ENCODE measurements at places on chromosomes 16 and 17.

DNA sequence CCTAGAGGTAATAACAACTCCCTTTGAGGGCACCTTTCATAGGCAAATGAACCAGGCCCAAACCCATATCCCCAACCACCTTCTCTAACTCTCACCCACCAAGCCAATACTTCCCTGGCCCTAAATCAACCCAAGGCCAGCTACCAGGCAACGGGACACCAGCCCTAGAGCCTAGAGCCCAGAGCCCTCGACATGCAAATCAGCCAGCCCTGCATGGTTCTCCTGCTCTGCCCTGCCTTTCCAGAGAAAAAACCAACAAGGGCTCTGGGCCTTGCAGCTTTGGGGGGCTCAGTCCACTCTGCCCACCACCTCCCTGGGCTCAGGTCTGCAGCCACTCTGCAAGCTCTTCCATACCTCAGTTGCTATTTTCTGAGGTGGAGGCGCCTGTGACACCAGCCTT, 55.0 kb downstream of the PITPNM3 start:
- no peak for DNase-seq

GRCh38 chr16:87806641-87807546, 41.1 kb upstream of the KLHDC4 start:
- peak; percentile 49 for DNase-seq

- DNase-seq, result no peak
Measured at GRCh38 chr16:57411362-57411976, 6.9 kb downstream of the CCL17 start.

DNA sequence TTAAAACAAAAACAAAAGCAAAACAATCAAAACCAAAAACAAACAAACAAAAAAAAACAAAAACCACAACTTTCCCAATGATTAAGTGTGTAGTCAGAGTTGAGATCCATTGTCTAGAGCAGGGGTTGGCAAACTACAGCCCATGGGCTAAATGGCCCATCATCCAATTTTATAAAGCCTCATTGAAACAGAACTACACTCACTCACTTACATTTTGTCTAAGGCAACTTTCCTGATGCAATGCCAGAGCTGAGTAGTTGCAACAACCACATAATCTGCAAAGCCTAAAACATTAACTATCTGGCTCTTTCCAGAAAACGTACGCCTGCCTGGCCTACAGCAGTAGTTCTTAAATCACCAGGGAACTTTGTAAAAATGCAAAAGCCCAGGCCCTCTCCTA, 124.1 kb downstream of the SOX9 start:
- DNase-seq, result no peak

- DNase-seq, result peak; percentile 15
Measured at GRCh38 chr16:79082970-79083369, 517.6 kb downstream of the MAF start.

GRCh38 chr16:7746941-7747340, 414.3 kb downstream of the RBFOX1 start:
- no peak for DNase-seq

GRCh38 chr16:28981517-28981916, 3.3 kb upstream of the LAT start:
- DNase-seq, result peak; percentile 34

GRCh38 chr16:66471716-66472393, 44.8 kb downstream of the BEAN1 start:
- no peak for DNase-seq

GRCh38 chr17:4708436-4708835, 2.0 kb upstream of the ARRB2 start:
- peak; percentile 77 for DNase-seq

DNA sequence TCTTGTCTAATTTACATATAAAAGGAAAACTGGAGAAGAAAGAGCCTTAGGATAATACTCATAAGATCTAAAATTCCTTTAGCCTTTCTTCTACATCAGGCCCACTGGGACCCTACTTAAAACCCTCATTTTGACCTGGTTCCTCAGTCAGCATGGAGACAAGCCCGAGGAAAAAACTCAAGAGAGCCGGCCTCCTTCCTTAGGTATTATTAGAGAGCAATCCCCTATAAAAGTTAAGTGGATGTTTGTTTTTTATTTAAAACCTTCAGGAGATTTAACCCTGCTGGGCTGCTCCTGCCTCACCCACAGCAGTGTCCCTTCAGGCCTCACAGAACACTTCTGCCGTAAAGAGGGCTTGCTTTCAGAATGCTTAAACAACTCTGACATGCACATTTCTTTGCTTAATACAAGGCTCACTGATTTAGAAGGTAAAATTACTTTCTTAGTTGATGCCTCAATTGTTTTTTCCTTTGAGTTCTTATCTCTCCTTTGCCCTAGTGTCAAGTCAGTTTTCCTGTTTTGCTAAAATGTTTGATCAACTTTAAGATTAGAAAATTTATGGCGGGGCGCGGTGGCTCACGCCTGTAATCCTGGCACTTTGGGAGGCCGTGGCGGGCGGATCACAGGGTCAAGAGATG, 145.6 kb upstream of the TBX2 start:
- DNase-seq, result no peak

DNA sequence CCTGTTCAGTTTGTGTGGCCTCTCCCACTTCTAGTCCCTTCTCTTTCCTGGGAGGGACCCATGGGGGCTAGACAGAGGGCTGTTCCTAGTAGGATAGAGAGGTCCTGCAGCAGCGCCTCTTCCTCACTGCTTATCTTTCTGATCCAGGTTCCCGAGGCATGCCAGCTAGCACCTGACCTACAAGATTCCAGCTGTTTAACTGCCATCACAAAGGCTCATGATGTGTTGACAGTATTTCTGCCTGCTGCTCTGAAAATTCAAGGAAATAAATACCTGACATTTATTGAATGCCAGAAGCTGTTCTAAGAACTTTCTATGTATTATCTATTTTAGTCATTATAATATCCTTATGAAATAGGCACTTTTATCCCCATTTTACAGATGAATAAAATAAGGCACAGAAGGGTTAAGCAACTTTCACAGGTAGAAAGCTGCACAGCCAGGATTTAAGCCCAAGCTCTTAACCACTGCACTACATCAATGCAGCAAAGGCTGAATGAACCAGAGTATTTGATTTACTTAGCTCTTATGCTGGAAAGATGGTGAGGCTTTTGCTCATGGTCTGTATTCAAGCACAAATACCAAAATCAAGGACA, 38.8 kb downstream of the HEATR6 start:
- DNase-seq, result no peak

DNA sequence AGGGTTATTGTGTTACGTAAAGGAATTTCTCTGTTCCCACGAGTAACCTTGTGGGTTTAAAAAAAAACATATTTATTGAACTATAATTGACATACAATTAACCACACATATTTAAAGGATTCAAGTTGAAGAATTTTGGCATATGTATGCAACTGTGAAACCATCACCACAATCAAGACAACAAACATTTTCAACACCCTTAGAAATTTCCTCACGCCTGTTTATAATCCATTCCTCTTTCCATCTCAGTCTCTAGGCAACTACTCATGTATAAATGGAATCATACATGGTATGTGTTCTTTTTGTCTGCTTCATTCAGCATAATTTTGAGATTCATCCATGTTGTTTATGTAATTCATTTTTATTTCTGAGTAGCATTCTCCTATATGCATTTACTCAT, 104.0 kb downstream of the MRTFB start:
- DNase-seq, result no peak

GRCh38 chr17:21356537-21357127, 19.5 kb upstream of the KCNJ12 start:
- DNase-seq, result no peak

DNA sequence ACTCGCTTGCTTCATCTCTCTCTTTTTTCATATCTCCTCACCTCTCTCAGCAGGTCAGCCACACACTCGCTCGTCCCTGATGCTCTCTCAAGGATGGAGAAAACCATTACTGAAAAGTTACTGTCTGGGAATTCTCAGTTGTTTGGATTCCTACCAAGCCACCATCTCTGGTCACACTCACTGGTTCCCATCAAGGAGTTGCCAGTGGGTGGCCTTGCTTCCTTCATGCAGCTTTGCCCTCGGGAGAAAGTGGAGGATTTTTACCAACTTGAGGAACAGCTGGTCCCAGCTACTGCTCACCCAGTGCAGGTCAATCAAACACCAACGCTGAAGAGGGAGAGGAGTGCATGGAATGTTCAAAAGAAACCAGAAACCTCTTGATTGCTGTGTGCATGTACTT, 25.3 kb downstream of the MEOX1 start:
- no peak for DNase-seq

GRCh38 chr17:79589669-79590522, 21.0 kb downstream of the RBFOX3 start:
- DNase-seq, result no peak

GRCh38 chr16:10597187-10597601, 16.8 kb upstream of the EMP2 start:
- DNase-seq, result no peak

- no peak for DNase-seq
Measured at GRCh38 chr17:80274331-80274730, 13.7 kb downstream of the RNF213 start.

DNA sequence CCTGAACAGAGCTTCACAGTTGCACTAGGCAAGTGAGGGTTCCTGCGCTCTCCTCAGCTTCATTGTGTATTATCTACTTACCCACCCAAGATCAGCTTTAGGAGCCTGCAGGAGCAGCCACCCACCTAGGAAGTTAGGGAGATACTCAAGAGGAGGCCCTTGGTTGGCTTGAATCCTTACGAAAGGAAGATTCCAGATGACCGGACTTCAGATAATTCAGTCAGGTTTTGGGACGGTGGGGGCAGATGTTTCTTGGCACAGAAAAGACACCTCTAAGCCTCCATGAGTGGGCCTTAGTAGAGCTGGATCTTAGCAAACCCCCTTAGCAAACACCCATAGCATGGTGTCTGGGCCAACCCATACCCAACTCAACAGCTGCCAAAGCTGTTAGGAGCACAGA, 2.4 kb upstream of the CBFB start:
- no peak for DNase-seq

DNA sequence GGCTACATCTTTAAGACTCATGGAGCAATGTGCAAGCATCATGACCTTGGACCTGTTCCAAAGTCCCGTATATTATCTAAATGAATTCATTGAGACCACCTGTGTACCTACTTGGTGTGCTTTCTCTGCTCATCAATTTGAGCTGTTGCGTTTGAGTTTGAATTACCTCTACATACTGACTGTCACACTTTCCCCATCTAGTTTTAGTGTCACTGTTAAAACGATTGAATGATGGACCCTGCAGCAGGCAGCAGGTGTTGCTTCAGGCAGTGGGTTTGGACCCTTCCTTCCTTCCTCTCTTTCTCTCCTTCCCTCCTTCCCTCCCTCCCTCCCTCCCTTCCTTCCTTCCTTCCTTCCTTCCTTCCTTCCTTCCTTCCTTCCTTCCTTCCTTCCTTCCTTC, 33.9 kb upstream of the ZKSCAN2 start:
- no peak for DNase-seq

DNA sequence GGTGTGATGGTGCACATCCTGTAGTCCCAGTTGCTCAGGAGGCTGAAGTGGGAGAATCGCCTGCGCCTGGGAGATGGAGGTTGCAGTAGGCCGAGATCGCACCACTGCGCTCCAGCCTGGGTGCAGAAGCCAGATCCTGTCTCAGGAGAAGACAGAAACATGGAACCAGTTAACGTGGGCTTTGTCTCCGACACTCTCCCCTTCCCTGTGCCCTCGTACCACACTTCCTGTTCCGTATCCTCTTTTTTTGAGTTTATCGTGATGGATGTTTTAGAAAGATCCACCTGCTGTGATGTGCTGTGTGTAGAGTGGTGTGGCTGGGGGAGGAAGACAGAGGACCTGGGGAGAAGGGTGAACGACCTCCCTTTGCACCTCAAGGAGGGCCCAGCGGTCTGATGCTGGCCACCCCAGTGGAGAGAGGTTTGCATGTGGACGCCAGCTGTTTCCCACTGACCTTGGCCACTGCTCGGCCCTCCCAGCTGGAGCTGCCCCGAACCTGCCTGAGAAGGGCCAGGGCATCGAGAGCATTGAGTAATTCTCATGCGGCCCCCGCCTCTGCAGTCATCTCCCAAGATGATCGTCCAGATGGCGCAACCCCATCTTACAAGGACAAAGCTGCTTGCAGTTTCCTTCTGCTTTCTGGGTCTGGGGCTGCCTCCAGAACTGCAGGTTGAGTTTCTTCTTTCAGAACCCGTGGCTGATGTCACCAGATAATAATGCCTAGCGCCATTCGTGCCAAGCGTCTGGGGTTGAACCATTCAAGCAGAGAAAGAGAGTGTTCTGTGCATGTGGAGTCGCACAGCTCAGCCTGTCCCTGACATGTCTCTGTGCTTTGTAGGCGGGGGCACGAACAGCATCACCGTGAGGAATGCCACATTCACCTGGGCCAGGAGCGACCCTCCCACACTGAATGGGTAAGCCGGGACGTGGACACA, 126.3 kb downstream of the ABCC1 start:
- peak; percentile 68 for DNase-seq

- no peak for DNase-seq
Measured at GRCh38 chr17:49998836-49999511, 4.0 kb upstream of the DLX3 start.

- no peak for DNase-seq
Measured at GRCh38 chr17:49549691-49550678, 25.7 kb upstream of the NXPH3 start.

DNA sequence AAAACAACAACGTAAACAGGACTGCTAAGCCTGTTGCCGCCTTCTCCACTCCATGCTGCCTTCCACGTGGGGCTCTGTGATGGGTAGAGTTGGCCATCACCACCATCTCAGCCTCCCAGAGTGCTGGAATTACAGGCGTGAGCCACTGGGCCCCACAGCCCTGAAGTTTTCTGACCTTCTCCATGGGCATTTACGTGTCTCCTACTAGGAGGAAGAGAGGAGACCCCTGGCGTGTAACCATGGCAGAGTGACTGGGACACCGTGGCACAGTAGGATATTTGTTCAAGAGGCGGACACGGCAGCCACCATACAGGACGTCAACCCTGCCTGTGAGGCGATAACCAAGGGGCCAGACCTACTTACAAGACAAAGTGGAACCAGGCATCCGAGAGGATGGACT, 31.1 kb downstream of the TRPV3 start:
- DNase-seq, result no peak

DNA sequence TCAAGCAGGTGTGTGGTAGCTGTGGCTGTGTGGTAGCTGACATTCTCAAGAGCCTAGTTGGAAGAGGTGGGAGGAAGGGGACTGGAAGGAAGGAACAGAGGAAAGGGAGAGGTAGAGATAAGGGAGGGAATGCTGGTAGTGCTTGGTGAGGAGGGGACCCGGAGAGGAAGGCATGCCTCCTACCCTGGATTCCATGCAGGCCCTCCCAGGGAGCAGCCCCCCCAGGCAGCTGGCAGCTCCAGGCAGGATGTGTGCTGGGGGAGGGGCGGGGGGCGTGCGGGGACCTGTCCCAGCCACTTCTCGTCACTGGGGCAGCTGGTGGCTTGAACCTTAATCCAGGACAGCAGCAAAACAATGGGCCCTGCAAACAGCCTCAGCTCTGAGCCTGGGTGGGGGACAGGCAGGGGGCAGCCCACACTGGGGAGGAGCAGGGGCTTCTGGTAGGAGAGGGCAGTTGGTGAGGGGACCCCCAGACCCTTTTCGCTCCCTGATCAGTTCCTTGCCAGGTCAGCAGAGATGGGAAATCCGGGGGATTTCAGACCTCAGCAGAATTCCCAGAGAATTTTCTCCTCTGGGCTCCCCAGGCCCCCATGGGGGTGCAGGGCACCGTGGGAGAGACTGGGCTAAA, 27.1 kb downstream of the ARHGAP23 start:
- no peak for DNase-seq
